ENCODE measurements at places on chromosomes 16 and 17.

DNA sequence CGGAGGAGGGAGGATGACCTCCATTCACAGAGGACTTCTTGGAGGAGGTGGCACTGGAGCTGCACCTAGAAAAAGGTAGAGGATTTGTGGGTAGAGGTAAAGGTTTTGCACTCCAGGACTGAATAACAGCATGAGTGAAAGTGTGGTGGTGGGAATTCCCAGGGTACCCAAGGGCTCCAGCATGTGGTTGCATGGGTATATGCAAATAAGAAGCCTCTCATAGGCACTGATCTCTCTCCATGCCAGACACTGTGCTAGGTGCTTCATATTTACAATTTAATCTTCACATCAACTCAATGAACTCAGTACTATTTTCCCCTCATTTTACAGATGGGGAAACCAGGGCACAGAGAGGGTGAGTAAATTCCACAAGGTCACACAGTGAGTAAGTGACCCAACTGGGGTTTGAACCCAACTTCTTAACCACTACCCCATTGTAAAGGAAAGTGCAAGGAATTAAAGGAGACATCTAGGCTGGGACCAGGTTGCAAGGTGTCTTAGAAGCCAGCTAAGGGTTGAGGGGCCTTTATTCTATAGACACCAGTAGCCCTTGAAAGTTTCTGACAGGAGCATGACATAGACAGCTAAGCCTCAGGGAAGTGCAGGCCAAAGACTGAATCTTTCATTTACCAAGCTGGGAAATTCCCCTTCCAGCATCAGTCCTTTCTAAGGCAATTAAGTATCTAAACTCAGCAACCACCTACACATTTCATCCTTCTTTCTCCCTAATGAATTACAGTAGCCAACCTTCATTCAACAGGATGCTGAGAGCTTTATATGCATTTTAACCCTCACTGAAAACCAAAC lies 21.3 kb downstream of the SCNN1B start:
- no peak for DNase-seq

DNA sequence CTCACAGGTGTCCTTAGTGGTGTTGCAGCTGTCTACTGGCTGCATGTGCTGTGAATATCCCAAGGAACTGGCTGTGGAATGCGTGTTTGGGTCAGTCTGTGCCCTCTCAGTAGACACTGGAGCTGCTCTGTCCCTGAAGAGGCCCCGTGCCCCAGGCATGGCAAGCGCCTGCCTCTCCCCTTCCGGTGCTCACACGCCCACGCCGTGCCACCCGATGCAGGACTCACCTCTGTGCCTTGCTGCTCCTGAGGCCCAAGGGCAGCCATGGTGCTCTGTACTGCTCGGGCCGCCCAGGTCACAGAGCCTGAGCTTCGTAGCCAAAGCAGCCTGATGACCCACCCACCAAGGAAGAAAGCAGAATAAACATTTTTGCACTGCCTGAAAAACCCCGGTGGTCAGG lies 10.0 kb downstream of the RGS11 start:
- no peak for DNase-seq

DNA sequence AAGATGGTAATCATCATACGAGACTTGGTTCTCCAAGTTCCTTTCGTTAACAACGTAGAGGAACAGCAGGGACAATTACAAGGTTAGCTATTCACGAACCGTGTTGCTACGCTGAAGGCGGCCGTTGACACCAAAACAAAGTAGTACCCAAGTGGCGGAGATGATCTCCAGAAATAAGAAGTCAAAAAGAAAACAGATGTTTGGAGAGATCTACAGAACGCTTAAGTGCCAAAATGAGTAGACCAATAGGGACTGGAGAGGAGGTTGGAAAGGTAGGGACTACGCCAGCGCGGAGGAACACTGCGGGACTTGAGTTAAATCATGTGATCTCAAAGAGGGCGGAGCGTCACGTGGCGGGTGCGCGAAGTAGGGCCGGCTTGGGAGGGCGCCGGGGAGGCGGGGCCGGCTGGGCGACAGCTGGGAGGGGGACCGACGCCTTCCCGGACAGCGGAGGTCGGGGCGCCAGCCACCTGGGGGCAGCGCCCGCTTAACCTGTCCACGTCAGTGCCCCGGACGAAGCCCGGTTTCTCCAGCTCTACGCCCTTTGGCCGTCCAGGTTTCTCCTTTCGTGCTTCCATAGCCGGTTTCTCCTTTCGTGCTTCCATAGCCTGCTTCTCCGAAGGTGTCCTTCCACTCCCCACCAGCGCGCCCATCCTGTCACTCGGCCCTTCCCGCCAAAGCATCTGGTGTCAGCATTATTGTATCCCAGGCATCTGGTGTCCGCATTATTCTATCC lies 636 bp upstream of the GABARAP start:
- peak; percentile 94 for DNase-seq

DNA sequence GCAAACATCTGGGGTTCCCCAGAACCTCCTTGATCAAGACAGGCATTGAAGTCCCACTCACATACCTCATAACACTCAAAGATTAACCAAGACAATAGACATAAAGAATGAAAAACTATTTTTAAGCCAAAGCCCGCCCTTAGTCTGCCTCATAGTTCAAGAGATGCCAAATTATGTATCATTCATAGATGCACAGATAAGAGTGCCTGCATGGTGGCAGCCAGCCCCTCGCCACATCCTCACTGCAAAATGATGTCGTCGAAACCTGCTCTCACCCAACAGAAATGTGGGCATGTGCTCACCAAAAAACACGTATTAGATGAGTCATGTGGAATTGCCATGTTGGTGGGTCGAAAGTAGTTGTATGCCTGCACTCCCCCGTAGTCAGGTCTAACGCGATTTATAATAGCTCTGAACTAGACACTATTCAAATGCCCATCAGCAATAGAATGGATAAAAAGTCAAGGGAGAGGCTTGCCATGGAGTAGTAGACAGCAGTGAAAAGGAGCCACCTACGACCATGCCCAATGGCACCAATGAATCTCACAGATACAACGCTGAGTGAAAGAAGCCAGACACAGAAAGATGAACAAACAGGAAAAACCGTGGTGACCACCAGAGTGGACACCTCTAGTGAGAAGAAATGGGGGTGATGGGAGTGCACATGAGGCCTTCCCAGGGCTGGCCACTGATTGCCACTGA lies 64.8 kb downstream of the C16orf95 start:
- DNase-seq, result no peak

- no peak for DNase-seq
These were observed 2.8 kb downstream of the KRTAP4-9 start for GRCh38 chr17:41107941-41108450.

DNA sequence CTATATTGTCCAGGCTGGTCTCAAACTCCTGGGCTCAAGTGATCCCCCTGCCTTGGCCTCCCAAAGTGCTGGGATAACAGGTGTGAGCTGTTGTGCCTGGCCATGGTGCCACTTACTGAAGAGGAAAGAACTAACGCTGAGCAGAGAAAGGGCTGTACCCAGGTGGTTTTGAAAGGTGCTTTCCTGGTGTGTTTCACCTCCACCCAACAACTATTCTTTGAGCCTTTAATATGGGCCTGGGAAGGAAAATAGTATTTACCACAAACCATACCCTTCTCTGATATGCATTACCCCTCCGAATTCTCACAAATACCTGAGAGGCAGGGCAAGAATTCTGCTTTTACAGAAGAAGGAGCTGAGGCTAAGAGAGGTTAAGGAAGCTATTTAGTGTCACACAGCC lies 24.8 kb downstream of the KPNA2 start:
- DNase-seq, result no peak

- DNase-seq, result no peak
These were observed 22.7 kb downstream of the LCMT1 start for GRCh38 chr16:25134166-25134700.

Data from stimulated activated CD4-positive, alpha-beta T cell treated with anti-CD3 and anti-CD28 coated beads, Interleukin-15, amount 100 ng/mL, for 24 hours (primary cell).